ENCODE measurements at places on chromosomes 5 and 9.

DNA sequence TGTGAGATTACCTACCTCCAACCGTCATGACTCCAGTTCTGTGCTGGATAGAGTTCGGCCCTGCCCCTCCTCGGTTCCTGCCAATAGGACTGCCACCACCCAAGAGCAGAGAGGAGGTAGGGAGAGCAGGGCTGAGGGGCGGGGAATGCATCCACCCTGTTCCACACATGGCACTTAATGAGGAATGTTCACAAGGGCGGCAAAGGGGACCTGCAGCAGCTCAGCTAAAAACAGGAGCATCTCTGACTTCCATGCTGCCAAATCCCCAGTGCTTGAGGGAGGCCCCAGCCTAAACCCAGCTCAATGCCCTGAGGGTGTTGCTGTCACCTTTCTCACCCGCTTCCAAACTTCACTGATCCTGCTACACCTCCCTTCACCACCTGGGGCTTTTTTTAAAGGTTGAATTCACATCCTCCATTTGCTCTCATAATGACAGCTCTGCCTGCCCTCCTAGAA lies 7.8 kb upstream of the DELE1 start:
- no peak for DNase-seq

- no peak for DNase-seq
Measured at GRCh38 chr5:132867046-132867451, 607 bp downstream of the UQCRQ start.

GRCh38 chr5:14522721-14523120 lies 58.9 kb upstream of the OTULINL start:
- no peak for DNase-seq

DNA sequence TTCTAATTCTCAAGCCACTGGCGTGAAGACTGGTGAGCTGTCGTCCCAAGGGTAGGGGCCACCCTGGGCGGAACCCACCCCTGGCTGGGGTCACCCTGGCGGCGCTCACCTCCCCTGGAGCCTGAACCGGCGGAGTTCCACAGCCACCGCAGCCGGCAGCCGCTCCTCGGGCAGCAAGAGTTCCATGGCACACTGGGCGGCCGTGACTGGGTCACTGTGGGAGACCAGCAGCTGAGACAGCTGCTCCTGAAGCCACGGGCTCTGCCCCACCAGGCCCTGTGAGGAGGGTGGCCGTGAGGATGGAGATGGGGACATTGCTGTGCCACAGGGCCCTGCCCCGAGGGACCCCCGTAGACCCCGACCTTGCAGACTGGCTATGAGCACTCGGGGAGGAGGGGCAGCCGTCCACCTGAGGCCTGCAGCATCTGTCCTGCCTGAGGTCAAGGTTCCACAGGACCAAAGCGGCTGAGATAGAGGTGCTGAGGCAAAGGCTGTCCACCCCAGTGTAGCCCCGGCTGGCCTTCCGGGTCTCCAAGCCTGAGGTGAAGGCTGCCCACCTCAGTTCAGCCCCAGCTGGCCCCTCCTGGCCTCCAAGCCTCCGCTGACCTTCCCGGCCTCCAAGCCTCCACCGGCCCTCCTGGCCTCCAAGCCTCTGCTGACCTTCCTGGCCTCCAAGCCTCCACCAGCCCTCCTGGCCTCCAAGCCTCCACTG lies 50.6 kb upstream of the NRARP start:
- no peak for DNase-seq

- DNase-seq = no peak
Measured at GRCh38 chr9:127053057-127053821, 69.2 kb downstream of the ANGPTL2 start.

- no peak for DNase-seq
Measured at GRCh38 chr9:75019654-75020053, 8.4 kb downstream of the CARNMT1 start.

GRCh38 chr5:142740474-142741242 lies 29.5 kb upstream of the ARHGAP26 start:
- no peak for DNase-seq

DNA sequence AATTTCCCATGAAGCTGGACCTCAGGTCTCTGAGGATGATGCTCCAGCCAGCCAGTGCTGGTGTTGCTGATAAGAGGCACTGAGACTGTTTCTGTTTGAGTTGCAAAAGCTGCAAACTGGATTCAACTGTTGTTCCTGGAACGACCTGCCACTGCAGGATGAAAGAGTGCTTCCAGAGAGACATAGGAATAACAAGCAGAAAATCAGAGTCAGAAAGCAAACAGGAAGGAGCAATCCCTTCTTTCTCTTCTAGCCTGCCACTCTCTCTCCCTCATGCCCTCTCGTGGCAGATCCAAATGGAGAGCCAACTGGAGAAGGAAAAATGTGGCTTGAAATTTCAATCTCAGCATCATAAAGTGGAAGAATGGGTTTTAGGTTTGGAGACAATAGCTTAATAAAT lies 110.4 kb downstream of the STARD4 start:
- DNase-seq = no peak

DNA sequence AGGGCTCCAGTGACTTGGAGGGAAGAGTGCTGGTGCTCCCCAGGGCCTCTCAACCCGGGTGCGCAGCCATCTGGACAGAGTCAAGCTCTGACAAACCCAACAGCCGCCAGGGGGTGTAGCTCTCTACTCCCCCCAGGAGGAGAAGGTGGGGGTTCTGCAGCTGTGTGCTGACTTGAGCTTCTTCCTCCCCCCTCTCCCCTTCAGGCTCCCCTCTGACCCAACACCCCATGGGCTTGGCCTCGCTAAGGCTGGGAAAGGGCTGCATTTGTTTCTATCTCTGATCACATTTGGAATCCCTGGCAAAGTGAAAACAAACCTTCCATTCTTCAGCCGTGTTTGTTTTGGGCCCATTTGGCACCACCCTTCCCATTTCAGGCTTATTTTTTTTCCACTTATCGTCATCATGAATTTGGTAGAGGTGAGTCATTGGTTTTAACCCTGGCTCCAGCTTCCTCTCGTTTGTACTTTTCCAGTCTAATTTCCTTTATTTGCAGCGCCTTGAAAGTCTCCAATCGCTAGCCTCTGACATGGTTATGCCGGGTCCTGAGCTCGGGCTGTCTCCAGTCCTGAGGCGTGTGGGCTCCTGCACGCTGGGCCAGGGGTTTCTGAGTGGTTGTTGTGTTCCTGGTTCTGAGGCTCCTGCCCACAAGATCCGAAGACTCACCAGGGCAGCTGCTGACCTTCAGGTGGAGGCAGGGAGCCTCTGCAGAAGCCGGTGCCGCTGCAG lies 36.1 kb downstream of the DAP start:
- peak; percentile 37 for DNase-seq

GRCh38 chr5:9302218-9302617 lies 243.7 kb downstream of the SEMA5A start:
- DNase-seq = no peak

- DNase-seq = no peak
Measured at GRCh38 chr5:122485226-122485625, 173.2 kb downstream of the SNCAIP start.

DNA sequence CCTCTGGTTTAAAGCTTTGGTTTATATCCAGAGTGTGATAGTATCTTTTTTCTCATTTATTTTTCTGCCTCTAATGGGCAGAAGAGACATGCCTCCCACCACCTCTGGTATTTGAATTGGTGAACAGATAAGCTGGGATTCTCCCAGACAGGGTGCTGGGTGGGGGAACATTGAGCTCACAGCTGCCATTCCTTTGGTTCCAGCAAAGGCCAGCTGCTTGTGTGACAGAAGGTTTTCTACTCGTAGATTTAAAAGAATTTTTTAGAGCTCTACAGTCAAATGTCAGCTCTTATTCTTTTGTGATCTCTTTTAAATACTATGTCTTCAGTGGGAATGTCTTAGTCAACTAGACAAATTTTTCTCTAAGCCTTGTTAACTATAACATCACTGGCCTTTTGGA lies 54.7 kb upstream of the ADAMTS16 start:
- DNase-seq = no peak

DNA sequence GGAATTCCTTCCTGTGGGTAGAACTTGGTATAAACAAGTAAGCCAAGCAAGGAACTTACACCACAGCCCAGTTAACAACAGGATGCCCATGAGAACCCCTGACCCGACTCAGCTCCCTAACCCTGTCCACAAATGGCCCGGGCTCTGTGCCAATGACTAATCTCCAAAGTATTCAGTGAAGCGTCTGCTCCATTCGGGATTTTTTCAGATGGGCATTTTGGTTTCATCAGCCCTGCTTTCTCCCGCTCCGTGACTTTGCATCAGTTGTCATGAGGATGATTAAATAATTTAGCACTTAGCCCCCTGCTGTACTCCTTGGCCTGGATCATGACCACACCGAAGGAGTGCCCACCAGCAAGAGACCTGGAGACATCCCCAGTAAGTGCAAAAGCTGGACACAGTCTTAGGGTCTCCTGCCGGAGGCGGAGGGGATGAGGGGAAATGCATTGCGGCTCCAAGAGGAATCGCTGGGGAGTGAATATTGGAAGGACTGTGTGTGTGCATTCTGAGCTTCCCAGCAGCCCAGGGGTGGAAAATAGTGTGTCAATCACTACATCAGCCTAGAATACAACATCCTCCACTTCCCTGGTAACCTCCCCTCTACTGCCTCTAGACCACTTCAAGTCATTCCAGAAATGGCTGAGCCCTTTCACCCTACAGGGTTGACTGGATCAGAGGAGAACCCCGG lies 41.4 kb upstream of the DNAH5 start:
- DNase-seq = no peak

Data from NCI-H1092 treated with DMSO at 0.1 percent for 48 hours (cell line).